ENCODE measurements at places on chromosomes 2 and 18.

- DNase-seq: no peak
Observed at GRCh38 chr2:223558970-223559369, 43.2 kb downstream of the SCG2 start.

DNA sequence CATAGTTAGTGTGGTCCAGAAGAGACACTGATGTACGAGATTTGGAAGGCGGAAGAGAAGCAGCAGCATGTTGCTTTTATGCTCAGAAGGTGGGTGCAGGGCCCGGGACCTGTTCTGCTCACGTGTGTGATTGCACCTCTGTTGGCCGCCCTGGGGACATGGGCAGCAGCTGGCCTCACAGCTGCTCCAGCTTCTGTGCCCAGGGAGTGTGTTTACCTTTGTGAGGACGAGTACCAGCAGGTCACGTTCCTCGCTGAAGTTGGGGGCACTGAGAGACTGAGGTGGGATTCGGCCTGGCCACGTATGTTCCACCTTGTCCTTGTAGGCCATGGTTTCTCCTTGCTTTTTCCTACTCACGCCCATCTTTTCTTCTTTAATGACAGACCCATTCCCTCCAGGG is 86.3 kb downstream of the PMAIP1 start:
- DNase-seq: no peak

DNA sequence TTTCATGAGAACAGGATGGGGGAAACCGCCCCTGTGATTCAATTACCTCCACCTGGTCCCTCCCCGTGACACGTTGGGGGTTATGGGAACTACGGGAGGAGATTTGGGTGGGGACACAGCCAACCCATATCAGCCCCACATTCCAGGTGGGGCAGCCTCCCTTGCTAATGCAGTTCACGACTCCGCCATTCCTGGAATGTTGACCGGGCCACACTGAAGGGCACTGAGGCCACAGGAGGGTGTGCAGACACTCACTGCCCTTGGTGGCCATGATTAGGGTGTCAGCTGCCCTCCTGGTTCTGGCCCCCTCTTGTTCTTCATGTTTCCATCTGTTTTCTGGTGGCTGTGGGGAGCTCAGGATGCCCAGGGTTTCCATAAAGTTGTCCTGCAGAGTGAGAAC is 176.3 kb downstream of the TWIST2 start:
- DNase-seq: no peak

DNA sequence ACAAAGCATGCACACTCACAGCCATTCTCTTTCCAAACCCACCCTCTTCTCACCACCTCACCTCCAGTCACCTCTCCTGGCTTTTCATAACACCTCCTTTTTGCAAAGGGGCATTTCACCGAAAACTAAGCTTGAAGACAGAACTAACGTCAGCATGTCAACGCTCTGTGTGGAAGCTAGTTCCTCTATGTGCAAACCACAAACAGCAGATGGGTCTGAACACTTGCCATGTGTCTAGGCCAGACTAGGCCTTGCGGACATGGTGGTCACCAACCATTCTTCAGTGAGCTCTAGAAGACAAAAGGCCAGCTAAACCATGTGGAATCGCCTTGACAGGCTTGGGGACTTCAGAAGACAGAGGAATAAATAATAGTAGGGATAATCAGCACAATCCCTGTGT is 148.5 kb downstream of the TXNL1 start:
- no peak for DNase-seq

DNA sequence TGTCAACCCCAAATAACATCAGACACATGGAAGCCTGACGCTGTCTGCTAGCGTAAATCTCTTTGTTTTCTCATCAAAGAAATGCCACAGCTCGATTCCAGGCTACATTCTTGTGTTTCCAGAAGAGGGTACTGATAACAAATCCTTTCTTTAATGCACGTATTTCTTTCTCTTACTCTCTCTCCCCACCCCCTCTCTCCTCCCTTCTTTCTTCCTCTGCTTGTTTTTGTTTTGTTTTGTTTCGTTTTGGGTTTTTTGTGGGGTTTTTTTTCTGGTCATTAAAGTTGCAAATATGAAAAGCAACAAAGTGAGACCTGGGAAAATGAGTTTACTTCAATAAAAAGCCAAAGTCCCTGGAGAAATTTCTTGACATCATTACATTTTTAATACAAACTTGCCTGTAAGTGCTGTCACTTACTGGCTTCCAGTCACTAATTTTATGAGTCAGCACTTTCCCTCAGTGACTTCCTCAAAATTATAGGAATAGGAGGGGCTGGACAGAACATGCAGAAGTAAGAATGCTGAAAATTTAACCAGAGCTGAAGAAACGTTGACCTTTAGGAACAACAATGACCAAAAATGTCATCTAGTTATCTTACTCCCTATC is 106.7 kb upstream of the NABP1 start:
- peak; percentile 51 for DNase-seq

- DNase-seq: no peak
Observed at GRCh38 chr18:75422341-75422910, 5.1 kb downstream of the SMIM21 start.

DNA sequence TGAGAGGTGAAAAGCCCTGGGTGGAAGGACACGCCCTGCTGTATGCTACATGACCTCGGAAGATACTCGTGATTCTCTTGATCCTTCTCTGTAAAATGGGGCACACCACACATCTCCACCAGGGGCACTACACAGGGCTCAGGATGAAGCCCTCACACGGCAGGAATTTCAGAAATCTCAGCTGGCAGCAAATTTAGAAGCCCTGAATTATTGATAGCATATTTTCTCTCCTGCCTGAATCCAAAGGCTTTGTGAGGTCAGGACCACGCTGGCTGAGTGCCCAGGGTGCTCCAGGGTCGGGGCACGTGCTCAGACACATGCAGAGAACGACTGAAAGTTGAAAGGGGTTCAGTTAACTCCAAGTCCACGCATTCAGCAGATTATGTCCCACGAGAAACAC is 42.1 kb upstream of the GALR1 start:
- no peak for DNase-seq

DNA sequence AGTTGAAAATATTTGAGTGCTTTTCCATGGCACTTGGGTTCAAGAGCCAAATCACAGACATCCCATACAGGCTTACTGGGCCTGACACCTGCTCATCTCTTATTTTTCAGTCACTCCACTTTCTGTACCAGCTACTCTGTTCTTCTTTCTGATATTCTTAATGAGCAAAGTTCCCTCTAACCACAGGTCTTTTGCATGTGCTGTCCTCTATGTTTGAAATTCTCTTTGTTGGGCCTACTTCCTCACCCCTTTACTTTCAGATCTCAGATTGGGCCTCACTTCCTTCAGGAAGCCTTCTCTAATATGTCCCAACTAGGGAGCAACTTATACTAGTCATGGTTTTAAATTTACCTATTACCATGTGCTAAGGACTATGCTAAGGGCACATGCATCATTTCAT is 81.8 kb upstream of the RBMS1 start:
- no peak for DNase-seq

GRCh38 chr2:120470041-120470965 is 124.4 kb downstream of the INHBB start:
- no peak for DNase-seq

GRCh38 chr2:197543206-197543605 is 27.3 kb downstream of the MOB4 start:
- no peak for DNase-seq

DNA sequence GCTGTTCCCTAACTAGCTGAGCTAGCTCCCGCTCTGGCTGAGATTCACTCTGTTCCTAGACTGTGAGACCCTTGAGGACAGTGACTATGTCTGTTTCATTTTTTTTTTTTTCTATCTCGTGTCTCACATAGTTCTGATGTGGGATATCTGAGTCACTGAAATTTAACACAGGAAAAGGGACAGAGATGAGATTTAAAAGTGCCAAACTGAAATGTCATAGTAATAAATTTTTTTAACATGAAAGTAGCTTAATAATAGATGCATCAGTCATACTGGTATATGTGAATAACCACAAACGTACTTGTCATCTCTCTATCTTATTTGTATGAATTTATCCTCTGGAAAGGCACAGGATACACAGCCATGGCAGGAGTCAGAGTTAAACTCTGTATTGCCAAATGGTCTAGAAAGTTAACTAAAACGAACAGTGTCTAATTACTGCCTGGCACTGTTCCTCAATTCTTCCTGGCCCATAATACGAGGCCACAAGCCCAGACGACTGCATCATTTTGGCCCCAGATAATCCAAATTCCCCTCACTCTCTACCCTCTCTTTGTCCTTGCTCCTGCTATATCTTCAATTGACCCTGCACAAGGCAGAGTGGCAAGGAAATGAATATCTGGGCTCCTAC is 87.5 kb downstream of the SATB2 start:
- no peak for DNase-seq

DNA sequence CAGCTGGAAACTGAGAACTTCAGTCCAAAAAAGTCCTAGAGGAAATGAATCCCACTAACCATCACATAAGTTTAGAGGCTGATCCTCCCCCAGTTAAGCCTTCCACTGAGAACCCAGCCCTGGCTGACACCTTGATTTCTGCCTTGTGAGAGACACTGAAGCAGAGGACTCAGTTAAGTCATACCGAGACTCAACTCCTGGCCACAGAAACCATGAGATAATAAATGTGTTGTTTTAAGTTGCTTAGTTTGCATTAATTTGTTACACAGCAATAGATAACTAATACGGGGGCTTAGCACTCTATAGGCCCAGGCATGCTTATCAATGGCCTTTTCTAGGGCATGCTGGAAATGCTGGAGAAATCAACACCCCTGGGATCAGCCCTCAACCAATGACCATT is 3.4 kb upstream of the ADD2 start:
- no peak for DNase-seq

DNA sequence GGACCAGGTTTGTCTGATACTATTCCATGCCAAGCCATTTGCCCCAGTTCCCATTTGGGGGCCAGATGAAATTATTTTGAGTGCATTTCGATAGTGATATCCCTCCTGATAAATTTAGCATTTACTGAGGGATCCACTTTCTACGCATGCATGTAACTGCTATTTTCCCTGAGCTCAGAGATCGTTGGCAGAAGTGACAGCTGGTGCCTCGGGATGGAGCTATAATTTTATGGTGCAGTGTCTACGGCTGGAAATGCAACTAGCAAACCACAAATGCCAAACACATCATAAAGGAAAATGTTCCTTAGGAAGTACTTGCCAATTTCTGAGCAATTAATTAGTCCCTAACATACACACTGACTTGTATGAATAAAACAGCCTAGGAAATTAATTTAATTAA is 254.8 kb downstream of the SLC8A1 start:
- DNase-seq: no peak

- DNase-seq: no peak
Observed at GRCh38 chr2:64587561-64587960, 63.4 kb downstream of the AFTPH start.

DNA sequence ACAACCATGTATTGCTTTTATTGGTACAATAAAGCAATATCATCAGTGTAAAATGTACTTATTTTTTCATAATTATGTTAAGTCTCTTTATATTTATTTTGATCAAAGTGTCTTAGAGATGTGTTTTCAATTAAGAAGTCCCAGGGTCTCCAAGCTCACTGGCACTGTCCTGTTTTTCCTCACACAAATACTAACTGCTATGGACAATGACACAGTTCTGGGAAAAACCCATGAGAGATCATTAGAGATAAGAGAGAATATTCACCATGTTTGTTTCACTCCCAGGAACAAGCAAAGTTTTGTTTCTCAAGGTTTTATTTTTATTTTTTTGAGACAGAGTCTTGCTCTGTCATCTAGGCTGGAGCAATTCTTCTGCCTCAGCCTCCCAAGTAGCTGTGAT is 38.7 kb downstream of the E2F6 start:
- DNase-seq: no peak

GRCh38 chr2:861655-862354 is 88.8 kb upstream of the SNTG2 start:
- DNase-seq: no peak

DNA sequence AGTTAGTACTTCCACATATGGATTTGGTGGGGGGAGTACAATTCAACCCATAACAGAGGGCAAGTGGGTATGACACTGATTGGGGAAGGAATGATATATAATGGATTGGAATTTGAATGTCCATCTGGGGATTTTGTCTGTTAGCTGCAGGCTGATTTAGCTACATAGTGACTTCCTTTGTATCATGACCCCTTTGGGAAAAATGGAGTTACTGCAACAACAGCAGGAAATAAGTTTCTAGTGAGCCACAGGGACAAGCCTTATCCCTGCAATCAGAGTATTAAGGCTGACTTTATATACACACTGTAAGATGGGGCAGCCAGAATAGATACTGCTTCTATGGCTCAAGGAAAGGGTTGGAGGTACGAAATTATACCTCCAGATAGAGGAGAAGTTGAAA is 404.4 kb upstream of the MEIS1 start:
- DNase-seq: no peak

- no peak for DNase-seq
Observed at GRCh38 chr2:169562519-169562918, 11.1 kb downstream of the FASTKD1 start.

DNA sequence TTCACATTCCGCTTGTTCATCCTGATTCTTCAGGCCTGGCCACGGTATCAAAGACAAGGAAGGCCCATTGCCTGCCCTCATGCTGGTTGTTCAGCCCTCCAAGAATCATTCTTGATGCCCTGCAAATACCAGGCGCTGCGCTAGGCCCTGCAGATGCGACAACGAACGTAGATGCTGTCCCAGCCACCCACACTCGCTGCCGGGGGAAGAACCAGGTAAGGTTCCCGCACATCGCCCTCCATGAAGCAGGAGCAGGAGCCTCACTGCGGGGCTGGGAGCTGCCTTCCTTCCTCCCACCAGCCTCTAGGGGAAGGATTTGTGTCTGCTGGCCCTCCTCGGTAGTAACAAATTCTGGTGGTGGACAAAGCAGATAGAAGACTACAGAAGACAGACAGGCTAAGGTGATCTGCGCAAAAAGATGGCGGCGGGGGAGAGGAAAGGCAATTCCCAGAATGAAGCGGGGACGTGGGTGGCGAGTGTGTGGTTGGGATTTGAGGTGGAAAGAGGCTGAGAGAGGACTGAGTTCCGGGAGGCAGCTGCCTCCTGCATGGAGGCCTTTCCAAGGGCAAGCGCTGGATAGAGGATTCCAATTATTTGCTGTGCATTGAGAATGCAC is 19.8 kb upstream of the GPR55 start:
- no peak for DNase-seq

- DNase-seq: no peak
Observed at GRCh38 chr2:20571231-20571630, 79.7 kb downstream of the HS1BP3 start.

GRCh38 chr2:175737722-175738361 is 264.2 kb downstream of the LNPK start:
- no peak for DNase-seq

- no peak for DNase-seq
Observed at GRCh38 chr2:52054824-52055223, 1022.9 kb upstream of the NRXN1 start.

- peak; percentile 71 for DNase-seq
Observed at GRCh38 chr2:132729522-132729921, 59.5 kb upstream of the LYPD1 start.

Data from NCI-H2227 treated with DMSO at 0.1 percent for 48 hours (cell line).